ENCODE measurements at places on chromosomes 2 and 18.
A peak's percentile ranks its signal among the peaks of the same experiment; 100 is the strongest.

DNA sequence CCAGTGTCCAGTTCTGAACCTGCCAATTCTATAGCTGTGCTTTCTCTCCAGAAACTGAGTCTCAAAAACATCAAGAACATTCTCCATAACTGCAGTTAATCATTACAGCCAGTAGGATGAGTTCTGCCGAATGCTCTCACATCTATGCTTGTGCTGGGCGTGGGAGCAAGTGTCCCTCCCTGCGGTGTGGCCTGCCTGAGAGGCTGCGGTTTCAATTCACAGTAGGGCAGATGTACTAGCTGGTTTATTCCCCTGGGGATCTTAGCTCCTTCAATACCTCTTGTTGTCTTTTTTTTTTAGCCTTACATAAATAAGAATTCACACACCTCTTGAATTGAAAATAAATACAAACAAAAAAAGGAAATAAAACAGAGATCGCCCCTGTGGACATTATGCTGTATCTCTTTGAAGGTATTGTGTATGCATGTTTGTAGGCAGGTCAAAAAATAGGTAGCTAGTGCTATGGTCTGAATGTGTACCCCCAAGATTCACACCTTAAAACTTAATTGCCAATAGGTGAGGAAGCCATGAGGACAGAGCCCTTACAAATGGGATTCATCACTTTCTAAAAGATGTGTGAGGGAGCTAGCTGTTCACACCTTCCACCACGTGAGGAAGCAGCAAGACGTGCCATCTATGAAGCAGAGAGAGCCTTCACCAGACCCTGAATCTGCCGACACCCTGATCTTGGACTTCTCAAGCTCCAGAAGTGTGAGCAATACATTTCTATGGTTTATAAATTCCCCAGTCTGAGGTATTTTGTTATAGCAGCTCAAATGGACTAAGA is 74.3 kb downstream of the BCL2L11 start:
- DNase-seq: no peak

GRCh38 chr2:108364676-108365297 is 13.0 kb upstream of the SULT1C4 start:
- no peak for DNase-seq

- no peak for DNase-seq
Observed at GRCh38 chr18:58373481-58373880, 255.4 kb downstream of the ALPK2 start.

DNA sequence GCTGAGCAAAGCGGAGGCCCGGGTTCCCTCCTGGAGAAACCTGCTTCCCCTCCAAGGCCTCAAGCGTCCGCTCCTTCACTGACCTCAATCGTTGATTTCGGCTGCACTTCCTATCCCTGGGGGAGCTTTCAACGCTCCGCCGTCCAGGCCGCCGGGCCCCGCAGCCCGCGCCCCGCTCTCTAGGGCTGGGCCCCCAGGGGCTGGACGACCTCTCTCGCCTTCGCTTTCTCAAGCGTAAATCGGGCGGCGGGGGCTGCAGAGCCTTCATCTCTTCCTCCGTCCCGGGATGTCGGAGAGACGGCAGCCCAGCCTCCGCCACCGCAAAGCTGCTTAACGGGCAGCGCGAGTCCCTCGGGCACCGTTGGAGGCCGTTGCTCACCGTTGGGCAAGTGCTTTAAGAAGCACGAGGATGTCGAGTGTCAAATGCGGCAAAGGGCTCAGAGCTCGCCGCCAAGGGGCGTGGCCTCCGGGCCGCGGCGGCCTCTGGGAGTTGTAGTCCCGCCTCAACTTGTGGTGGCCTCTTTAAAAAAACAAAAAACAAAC is 8.5 kb downstream of the HES6 start:
- peak; percentile 77 for DNase-seq

DNA sequence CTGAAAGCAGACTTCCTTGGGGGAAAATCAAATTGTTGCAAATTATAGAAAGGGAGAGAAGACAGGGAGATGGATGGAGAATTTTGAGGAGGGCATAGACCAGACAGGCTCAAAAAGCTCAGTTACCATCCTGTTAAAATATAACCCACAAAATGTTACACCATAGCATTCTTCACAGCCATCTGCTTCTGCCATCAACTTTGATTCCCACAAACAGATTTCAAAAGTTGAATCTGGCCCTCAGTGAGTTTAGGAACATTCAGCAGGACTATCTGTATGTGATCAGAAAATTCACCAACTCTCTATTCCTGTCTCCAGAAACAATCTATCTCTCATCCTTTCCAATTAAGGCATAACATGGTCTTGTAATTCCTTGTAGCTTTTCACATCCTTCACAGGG is 159.8 kb upstream of the CCDC68 start:
- DNase-seq: no peak

DNA sequence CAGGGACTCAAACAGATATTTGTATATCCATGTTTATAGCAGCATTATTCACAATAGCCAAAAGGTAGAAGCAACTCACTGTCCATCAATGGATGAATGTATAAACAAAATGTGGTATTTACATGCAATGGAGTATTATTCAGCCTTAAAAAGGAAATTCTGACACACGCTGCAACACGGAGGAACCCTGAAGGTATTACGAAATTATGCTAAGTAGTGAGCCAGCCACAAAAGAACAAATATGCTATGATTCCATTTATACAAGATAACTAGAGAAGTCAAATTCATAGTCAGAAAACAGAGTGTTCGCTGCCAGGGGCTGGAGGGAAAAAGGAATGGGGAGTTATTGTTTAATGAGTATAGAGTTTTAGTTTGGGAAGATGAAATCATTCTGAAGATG is 61.0 kb upstream of the CDKL4 start:
- DNase-seq: no peak

GRCh38 chr18:73881396-73881917 is 266.2 kb downstream of the FBXO15 start:
- no peak for DNase-seq

GRCh38 chr2:60488291-60488690 is 65.2 kb downstream of the BCL11A start:
- no peak for DNase-seq

All from activated gamma-delta T cell treated with Interleukin-2 at 50 U/mL for 16 hours (primary cell).